Retinal pigment epithelial cell (primary cell): ENCODE measurements at places on chromosomes 6 and 20.

DNA sequence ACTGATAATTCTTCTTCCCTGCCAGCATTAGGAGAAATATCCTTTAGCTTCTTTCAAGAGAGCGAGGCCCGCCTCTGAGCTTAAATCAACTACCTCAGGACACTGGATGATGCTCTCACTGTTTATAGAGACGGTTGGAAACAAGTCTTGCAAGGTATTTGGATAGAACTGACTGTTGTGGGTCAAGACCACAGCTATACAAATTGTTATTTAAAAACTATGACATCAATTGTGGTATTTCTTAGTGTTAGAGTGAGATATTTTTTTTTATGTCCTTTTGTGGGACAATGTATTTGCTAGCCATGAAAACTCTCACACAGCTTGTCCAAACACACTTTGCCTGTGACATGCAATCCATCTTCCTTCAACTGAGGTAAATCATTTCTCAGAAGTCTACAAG lies 136.3 kb upstream of the PHACTR1 start:
- no peak for DNase-seq

- DNase-seq: no peak
Observed at GRCh38 chr6:36284359-36284758, 14.5 kb downstream of the PNPLA1 start.

- no peak for DNase-seq
Observed at GRCh38 chr20:36214684-36215256, 21.5 kb upstream of the AAR2 start.

GRCh38 chr6:89132057-89132456 lies 13.8 kb upstream of the PM20D2 start:
- no peak for DNase-seq

- DNase-seq: no peak
Observed at GRCh38 chr6:6842291-6842690, 253.8 kb downstream of the LY86 start.

DNA sequence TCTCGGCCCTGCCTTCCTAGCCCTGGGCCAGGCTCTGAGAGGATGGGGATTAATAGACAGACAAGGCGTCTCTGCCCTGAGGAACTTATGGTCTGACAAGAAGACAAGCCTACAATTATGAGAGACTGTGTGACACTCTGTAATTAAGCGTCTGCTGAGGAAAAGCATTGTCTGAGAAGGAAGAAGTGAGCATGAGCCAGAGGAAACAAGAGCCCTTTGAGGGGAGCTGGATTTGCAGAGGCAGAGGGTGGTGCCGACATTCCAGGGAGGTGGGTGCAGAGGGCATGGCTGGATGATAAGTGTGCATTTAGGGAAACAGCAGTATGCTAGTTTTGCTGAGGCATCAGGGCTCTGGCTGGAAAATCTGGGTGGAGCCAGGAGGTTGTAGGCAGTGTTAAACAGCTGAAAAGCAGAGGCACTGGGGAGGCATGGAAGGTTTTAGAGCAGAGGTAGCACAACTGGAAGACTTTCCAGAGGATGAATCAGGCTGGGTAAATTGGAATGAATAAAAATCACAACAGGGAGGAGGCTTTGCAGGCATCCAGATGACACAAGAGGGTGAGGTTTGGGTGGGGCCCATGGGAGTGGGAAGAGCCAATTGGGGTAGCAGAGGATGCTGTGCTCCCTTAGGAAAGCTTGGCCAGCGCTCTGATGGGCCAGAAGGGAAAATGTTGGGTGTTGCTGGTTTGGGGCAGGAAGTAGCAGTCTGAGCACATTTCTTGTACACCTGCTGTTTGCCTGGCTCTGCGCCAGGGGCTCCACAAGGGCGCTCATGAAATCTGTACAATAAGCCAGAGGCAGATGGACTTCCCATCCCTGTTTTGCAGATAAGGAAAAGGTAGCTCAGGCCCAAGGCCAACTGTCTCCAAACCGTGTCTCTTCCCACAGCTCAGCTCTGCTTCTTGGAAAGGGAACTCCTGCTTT lies 74.0 kb upstream of the MYL9 start:
- no peak for DNase-seq

DNA sequence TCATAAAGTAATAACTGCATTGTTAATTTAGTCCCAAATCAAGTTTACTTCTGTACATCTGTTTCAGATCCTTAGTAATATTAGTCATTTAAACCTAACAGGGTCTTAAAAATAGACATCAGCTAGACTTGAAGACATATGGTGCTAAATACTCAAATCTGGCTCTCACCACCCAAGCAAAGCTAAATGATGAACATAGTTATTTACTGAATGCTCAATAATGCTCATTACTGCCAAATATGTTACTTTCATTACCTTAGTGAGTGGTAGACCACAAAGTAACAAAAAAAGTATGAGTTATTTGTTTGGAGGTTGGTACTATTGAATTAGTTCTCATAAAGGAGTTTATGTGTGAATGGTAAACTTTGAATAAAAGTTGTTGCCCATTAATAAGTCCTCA lies 502.1 kb downstream of the PKHD1 start:
- no peak for DNase-seq

DNA sequence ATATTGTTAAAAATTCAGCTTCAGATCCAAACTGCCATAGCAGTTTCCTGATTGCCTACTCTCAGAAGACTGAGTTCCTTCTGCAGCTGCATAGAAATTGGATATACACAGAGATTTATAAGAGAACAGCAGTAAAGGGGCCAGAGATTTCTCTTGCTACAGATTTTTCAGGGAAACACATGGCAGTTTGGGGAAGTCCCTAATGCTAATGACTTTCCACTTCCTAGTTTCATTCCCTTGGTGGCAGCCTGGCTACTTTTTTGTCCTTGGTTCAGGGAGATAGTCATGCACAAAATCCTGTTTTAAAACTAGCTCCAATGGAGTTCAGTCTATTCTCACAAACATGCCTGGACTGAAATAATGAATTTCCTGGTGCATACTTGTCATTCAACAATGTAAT lies 125.3 kb upstream of the PLCB4 start:
- DNase-seq: no peak

DNA sequence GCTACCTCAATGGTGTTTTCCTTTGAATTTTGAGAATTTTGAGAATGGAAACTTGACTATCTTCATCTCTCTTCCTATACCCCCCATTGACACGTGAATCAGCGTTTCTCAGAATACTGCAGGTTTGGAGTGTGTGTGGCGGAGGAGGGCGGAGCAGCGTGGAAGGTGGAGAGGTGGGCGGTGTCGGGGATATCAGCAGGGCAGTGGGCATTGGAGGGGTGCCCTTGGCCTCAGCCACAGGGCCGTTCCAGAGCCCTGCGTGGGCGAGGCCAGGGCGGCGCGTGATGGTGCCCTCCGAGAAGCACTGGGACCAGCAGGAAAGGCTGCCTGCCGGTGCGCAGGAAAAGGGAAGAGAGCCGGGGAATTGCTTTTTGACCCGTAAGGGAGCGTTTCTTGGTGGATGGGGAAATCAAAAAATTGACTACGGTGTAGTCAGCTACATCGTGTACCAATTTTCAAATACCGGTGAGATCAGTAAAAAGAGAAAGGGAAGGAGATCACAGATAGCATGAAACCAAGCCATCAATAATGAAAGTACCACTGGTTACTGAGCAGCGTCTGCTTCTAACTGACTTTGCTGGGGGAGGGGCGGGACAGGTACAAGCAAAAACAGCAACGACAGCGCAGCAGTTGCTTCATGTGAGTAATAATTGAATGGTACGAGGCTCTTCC lies 82.7 kb upstream of the DUSP22 start:
- no peak for DNase-seq

DNA sequence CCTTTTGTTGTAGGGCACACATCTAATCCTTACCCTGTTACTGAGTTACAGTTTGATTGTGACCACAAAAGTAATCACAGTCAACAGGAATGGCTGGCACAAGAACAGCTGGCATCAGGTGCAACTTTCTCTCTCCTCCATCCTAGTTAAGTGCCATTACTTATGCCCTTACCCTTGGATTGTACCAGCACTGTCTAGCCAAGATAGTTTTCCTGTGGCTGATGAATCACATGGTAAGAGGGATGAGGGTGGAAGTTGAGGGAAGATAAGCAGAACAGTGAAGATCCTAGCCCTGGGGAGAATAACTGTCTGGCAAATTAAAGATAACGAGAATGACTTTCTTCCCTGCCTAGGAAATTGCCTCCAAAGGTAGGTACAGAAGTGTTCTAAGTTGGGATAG lies 42.0 kb downstream of the RNF217 start:
- DNase-seq: no peak

GRCh38 chr6:87350516-87350915 lies 5.9 kb downstream of the C6orf163 start:
- no peak for DNase-seq

- DNase-seq: no peak
Observed at GRCh38 chr6:36962874-36963273, 8.3 kb downstream of the PI16 start.

- DNase-seq: no peak
Observed at GRCh38 chr6:93794166-93794565, 374.8 kb upstream of the EPHA7 start.

DNA sequence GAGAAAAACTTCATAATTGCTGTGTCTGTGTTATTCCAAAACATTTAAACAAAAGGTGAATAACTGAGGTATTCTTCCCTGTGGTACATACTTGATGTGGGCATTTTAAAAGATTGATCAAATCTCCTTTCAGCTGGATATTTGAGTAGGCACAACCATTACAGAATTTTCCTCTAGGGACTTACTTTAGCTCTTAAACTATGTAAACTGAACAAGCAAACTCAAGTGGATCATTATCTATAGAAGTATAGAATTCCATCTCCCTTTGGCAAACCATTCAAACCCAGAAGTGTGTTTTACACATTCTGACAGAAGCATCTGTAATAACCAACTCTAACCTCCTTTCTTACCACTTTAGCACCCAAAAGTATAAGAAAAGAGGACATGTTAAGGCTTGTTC lies 241.4 kb downstream of the ESR1 start:
- DNase-seq: no peak

DNA sequence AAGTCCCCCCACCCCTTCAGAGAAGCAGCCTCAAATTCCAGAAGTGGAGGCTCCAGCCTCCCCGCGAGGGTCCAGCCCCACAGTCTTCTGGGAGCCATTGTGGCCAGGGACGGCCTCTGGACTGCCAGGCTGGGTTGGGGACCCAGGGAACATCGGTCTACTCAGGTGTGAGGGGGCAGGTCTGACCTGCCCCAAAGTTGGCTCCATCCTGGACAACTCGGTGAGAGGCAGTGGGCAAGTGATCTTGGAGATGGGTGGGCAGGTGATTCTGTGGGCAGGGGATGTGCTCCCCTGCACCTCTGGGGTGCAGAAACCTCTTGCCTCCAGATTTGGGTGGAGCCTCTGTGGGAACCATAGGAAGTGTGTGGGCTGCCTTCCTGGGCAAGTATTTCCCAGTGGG lies 12.2 kb upstream of the SLC22A7 start:
- no peak for DNase-seq

DNA sequence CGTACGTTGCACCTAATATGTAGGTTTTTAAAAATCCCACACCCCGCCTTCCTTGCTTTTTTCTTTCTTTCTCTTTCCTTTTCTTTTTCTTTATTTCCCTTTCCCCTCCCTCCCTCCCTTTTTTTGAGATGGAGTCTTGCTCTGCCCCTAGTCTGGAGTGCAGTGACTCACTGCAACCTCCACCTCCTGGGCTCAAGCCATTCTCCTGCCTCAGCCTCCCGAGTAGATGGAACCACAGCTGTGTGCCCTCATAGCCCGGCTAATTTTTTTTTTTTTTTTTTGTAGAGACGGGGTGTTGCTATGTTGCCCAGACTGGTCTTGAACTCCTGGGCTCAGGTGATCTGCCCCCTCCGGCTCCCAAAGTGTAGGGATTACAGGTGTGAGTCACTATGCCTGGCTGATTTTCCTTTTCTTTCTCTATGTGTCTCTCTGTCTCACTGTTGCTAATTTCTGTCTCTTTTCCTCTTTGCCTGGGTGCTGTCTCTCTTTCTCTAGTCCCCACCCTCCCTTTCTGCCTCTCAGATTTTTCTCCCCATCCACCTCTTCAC lies 61.2 kb downstream of the SRC start:
- DNase-seq: no peak

- no peak for DNase-seq
Observed at GRCh38 chr6:169583886-169584541, 117.8 kb downstream of the WDR27 start.

- DNase-seq: no peak
Observed at GRCh38 chr6:96089173-96089572, 73.4 kb downstream of the FUT9 start.

GRCh38 chr20:22511943-22512910 lies 72.1 kb downstream of the FOXA2 start:
- DNase-seq: no peak

- DNase-seq: no peak
Observed at GRCh38 chr6:125802383-125802782, 11.6 kb downstream of the NCOA7 start.

DNA sequence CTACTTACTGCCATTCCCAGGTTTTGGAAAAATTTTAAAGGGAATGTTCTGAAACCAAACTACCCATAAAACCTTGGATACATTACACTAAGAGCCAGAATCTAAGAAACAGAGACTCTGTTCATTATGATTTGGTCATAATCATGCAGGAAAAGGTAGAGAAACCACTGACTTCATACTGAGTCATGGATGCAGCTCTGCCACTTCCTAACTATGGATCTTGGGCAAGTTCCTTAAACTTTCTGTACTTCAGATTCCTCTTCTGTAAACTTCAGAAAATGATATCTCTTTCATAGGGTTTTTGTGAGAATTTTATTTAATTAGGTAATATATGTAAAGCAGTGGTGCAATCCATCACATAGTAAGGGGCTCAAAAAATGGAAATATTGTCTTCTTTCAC lies 20.0 kb downstream of the PLA2G7 start:
- DNase-seq: no peak

- no peak for DNase-seq
Observed at GRCh38 chr6:145845557-145845956, 31.0 kb upstream of the FBXO30 start.

DNA sequence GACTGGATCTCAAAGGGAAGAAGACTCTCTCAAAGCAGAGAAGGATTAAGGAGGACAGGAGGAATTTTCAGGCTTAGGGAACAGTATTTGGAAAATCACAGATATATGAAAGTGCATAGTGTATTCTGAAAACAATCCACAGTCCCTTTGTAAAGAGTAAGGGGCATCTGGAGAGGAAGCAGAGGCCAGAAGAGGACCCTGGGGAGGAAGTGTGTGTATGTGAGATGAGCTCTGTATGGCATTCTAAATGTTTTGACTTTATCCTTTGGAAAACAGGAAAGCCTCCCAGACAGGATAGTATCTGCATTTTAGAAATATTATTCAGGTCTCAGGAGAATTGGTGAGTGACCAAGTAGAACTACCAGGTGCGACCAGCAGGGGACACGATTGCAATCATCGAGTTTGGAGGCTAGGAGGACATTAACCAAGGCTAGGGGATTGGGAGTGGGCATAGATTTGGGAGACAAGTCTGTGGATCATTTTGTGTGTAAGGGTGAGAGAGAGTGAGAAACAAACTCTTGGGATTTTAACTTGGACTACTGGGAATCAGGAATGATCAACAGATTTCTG lies 38.3 kb upstream of the FAM184A start:
- no peak for DNase-seq

- DNase-seq: no peak
Observed at GRCh38 chr20:21516861-21517565, 3.1 kb upstream of the NKX2-2 start.

DNA sequence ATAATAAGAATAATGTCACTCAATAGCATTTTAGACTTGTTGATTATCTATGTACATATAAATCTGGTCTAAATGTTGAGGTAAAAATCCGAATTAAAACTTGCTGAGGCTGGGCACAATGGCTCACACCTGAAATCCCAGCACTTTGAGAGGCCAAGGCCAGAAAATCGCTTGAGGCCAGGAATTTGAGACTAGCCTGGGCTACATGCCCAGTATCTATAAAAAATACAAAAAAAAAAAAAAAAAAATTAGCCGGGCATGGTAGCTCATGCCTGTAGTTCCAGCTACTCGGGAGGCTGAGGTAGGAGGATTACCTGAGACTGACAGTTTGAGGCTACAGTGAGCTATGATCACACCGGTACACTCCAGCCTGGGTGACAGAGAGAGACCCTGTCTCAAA lies 34.2 kb upstream of the SUPT3H start:
- no peak for DNase-seq
